ENCODE measurements at places on chromosomes 5 and 9.

GRCh38 chr5:123367739-123368138, 55.5 kb downstream of the CEP120 start:
- H3K4me1 ChIP-seq, result peaks cover 8% of the 10 kb centered on the region
- DNase-seq, result no peak

DNA sequence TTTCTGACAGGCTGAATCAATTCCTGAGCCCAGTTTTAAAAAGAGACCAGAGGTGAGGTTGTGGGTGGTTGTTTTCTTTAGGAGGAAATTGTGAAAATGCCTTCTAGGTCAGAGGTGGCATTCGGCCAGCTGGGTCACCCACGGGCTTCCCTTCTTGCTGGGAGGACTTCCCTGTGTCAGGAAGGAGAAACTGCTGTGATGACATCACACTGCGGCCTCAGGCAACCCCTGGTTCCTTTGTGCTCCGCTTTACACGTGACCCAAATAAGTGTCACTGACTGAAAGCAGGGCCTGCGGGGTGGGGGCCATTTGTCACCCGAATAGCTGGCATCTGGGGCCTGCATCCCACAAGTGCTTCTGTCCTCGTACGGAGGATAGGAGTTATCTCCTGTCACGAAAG, 39.7 kb downstream of the FABP6 start:
- DNase-seq, result peak; percentile 78

DNA sequence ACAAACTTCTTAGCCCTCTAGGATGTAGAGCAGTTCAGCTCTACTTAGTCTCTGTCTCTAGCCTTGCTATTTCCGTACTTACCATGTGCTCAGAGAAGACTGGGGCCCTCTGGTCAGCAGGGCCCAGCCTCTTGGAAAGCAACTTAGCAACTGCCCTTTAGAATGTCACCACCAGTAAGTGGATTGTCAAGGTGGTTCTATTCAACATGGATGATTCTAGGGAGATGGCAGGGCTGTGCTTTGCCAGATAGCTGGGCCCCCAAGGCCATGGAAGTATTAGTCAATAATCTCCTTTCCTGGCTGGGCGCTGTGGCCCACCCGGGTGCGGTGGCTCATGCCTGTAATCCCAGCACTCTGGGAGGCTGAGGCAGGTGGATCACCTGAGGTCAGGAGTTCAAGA, 177.6 kb upstream of the MVB12B start:
- no peaks in the 10 kb centered on the region for H3K36me3 ChIP-seq
- no peak overlapping the region for H3K4me3 ChIP-seq

DNA sequence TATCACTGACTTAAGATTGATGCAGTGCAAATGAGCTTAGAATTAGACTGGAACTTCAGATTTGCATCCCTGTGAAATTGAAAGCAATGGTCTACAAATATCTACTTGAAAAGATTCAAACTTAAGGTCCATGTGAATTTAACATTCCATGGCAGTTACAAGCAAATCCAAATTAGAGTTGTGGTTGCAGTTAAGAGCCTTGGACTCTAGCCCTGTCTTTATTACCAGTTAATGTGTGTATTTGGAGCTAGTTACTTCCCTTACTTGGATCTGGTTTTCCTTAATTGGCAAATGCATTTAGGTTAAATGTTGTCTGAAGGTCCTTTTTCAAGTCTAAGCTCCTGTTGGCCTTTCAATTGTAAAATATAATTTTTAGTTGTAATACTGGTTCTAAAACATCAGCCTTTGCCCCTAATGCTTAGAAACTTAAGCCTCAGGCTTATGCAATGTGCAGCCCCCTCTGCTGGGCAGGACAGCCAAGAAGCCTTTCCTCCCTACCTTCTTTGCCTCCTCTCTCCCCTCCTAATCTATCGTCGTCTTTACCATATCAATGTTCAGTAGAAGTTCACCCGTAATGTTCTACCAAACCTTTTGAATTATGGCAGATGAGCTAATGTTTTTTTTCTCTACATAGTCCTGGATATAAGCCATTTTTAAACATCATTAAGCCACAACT, 59.5 kb downstream of the ERMP1 start:
- DNase-seq, result no peak
- peaks cover 56% of the 10 kb centered on the region for H3K36me3 ChIP-seq
- H3K4me3 ChIP-seq, result no peak overlapping the region
- H3K4me1 ChIP-seq, result no peaks in the 10 kb centered on the region
- H3K27ac ChIP-seq, result no peak overlapping the region

DNA sequence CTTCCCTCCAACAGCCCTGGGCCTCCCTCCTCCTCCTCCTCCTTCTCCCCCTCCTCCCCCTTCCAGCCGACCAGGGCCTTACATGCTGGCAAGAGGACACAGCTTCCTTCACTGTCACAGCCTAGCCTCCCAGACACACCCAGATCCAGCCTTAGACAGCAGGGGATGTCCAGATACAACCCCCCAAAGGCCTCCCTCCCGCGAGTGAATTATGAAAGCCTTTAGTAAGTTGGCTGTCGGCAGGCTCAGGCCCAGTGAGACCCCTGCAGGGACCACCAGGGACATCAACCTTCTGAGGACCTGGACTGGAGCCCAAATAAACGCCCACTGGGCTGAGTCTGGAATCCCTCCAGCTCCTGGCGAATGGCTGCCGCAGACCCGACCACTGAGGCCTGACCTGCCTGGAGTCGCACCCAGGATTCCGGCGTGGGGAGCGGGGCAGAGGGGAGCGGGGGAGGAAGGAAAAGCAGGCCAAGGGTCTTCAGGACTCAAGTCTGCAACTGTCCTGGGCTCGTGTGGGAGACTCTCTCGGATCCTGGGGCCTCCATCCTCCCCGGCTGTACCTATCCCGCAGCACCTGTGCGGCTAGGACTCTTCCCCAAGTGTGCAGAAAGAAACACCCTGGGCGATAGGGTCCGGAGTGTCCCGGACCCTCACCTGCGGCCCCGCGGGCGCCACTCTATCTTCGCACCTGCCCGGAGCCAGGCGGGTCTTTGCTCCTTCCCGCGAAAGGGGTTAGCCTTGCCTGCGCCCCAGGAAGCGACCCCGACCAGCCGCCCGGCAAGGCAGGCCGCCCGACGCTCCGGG, 705 bp downstream of the SEPTIN8 start:
- H3K4me3 ChIP-seq, result peak overlapping the region; percentile 82
- DNase-seq, result peak; percentile 69
- H3K27me3 ChIP-seq, result no peaks in the 10 kb centered on the region
- peaks cover 38% of the 10 kb centered on the region for H3K4me1 ChIP-seq

DNA sequence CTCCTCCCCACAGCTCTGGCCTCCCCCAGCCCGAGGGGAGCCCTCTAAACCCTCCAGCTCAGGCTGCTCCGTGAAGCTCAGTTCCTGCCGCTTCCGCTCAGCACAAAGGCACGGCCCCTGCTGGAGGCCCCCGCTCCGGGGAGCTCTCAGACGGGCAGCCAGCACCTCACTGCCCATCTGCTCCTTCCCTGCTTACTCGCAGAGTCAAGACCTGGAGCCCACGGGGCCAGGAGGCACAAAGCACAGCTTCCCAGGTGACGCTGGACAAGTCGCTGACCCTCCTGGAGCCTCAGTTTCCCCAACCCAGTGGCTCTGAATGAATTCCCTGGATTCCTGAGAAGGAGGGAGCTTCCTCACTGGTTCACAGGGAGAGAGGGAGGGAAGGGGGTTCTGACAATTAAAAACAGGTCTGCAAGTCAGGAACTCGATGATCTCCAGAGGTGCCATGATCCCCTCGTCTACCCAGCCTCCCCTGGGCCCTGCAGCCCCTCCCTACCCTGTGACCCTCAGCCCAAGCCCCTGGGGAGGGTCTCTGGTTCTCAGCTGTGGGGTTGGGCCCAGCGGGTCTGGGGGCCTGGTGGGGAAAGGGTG, 36.2 kb downstream of the VAV2 start:
- peaks cover 28% of the 10 kb centered on the region for H3K36me3 ChIP-seq
- peaks cover 45% of the 10 kb centered on the region for H3K4me1 ChIP-seq

GRCh38 chr9:118985851-118986250, 383.4 kb downstream of the BRINP1 start:
- no peaks in the 10 kb centered on the region for H3K36me3 ChIP-seq
- H3K27ac ChIP-seq, result no peak overlapping the region
- H3K4me3 ChIP-seq, result no peak overlapping the region
- DNase-seq, result no peak

DNA sequence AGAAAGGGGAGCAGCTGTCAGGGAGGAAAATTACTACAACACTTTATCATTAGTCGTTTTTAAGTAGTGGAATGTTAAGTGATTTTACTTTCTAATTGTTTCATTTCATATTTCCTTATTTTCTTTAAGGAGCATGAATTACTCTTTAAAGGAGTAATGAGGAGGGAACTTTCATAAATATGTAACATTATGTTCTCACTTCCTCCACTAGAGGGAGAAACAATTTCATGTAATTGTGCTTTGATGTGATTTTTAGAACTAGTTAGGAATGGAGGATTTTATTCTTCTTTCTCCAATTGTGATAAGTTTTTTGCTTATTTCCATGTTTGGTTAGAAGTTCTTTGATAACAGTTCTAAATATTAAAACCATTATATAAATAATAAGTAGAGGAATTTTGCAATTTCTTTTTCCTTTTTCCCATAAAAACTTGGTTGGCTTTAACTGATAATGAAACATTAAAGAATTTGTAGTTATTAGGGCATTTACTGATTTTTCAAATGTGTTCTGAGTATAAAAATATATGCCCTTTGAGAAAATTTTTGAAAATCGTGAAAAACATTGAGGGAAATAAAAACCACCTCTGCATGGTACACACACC, 25.6 kb downstream of the CEP78 start:
- peak; percentile 10 for DNase-seq
- H3K36me3 ChIP-seq, result peaks cover 47% of the 10 kb centered on the region
- H3K27ac ChIP-seq, result no peak overlapping the region
- H3K4me3 ChIP-seq, result no peak overlapping the region
- no peaks in the 10 kb centered on the region for H3K4me1 ChIP-seq

DNA sequence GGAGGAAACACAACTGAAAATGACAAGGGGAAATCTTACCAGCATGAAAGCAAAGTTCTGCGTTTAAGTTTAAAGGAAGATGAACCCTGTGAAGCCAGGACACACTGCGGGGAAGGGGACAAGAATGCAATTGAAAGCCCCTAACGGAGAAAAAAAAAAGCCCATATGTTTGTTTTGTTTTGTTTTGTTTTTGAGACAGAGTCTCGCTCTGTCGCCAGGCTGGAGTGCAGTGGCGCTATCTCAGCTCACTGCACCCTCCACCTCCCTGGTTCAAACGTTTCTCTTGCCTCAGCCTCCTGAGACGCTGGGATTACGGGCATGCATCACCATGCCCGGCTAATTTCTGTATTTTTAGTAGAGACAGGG, 2.9 kb downstream of the STK10 start:
- no peak for DNase-seq
- H3K4me3 ChIP-seq, result no peak overlapping the region
- H3K27ac ChIP-seq, result no peak overlapping the region
- no peaks in the 10 kb centered on the region for H3K27me3 ChIP-seq

GRCh38 chr9:4985386-4986266, 554 bp downstream of the JAK2 start:
- H3K4me3 ChIP-seq, result peak overlapping the region; percentile 86
- no peak for DNase-seq
- H3K4me1 ChIP-seq, result peaks cover 34% of the 10 kb centered on the region
- peaks cover 7% of the 10 kb centered on the region for H3K36me3 ChIP-seq

GRCh38 chr5:72649449-72649848, 142.2 kb upstream of the ZNF366 start:
- peaks cover 53% of the 10 kb centered on the region for H3K4me1 ChIP-seq
- peak overlapping the region; percentile 30 for H3K27ac ChIP-seq
- H3K27me3 ChIP-seq, result no peaks in the 10 kb centered on the region
- H3K4me3 ChIP-seq, result no peak overlapping the region
- peak; percentile 61 for DNase-seq
- H3K36me3 ChIP-seq, result no peaks in the 10 kb centered on the region

- peak; percentile 95 for DNase-seq
- peak overlapping the region; percentile 69 for H3K4me3 ChIP-seq
- peaks cover 29% of the 10 kb centered on the region for H3K4me1 ChIP-seq
- H3K27me3 ChIP-seq, result no peaks in the 10 kb centered on the region
- H3K36me3 ChIP-seq, result peaks cover 9% of the 10 kb centered on the region
Measured at GRCh38 chr5:102865510-102866236, 110.6 kb downstream of the PAM start.

DNA sequence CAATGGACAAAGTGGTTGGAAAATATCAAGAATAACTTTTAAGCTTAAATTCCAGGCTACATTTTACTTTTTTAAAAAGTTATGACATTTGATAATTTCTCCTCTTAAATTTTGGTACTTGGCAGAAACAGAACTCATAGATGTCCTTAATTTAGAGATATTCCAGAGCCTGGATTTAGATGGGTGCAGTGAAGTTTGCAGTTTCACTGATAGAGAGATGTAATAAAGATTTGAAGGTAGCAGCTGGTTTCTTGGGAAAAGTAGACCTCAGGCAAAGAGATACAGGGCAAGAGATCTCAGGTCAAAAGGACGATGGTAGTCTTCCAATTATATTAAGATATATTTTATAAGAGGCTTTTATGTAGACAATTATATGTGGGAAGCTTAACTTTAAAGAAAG, 134.6 kb downstream of the ISL1 start:
- H3K27ac ChIP-seq, result no peak overlapping the region
- no peaks in the 10 kb centered on the region for H3K36me3 ChIP-seq
- no peak for DNase-seq

GRCh38 chr5:164941132-164941531, 1435.7 kb downstream of the MAT2B start:
- no peak overlapping the region for H3K27ac ChIP-seq
- DNase-seq, result no peak
- H3K4me3 ChIP-seq, result no peak overlapping the region
- no peaks in the 10 kb centered on the region for H3K4me1 ChIP-seq
- H3K36me3 ChIP-seq, result no peaks in the 10 kb centered on the region
- no peaks in the 10 kb centered on the region for H3K27me3 ChIP-seq

GRCh38 chr5:56819060-56819881, 3.9 kb downstream of the MAP3K1 start:
- H3K4me1 ChIP-seq, result peaks cover 29% of the 10 kb centered on the region
- no peak for DNase-seq
- H3K36me3 ChIP-seq, result peaks cover 9% of the 10 kb centered on the region

DNA sequence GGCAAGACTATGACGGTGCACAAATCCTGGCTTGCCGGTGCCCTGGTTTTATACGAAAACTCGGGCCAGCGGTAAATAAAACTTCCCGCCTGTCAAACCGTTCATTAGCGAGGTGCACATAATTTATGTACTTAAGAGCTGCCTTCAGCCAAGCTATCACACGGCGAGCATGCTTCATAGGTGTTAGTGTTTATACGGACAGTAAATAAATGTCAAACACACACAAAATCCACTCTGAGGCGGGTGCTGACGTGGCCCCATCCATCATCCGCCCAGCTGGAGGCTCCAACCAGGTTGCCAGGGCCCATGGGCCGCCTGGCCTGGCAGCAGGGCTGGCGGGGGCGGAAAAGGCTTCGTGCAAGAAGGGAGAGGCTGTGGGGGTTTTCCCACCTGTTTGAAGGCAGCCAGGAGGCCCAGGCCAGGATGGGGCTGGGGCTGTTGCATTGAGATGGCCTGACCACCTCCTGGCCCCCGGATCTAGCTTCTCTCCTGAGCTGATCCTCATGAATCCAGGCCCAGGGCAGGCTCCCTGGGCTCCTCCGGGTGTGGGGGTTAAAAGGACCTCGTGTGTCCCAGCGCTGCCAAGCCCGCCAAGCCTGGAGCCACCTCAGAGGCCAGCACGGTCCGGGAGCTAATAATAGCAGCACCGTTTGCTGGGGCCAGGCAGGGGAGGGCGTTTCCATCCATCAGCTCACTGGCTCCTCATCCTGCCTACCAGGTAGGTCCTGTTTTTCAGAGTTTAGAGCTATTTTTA, 43.2 kb downstream of the BARX1 start:
- H3K4me1 ChIP-seq, result no peaks in the 10 kb centered on the region
- H3K36me3 ChIP-seq, result no peaks in the 10 kb centered on the region

Measured in SJSA1 (cell line).